MV-4-11 (cell line): ENCODE measurements at places on chromosomes 2 and 18.

DNA sequence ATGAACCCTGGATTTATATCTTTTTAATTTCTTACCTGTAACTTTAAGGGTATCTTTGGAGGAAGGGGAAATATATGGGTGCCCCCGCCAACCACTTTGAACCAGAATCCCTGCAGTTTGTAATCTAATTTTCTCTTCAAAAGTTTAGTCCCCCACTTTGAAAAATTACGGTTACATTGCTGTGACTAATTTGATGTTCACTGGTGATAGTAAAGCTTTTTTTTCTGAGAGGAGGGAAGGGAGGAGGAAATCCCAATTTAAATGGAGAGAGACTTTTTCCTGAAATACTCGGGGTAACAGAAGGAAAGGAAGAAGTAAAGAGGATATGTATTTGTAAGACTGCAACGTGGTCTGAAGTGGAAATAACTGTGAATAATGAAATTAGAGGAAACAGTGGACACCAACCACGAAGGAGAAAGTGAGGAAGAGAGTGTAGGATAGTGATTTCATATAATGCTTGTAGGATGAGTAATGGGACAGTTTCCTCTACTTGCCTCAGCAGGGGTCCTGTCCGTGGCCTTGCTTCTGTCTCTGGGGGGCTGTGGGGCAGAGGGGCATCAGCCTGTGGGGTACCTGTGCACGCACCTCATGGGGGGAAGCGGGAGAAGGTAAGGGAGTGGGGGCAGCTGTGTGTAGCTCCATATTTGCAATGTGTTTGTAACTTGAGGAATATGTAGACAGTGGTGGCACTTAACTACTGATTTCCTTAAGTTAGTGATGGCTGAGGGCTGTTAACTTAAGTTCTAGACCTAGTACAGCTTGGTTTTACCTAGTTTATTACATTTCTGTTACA, 161.1 kb downstream of the LTBP1 start:
- DNase-seq = no peak

GRCh38 chr2:30104307-30104706, 42.5 kb upstream of the YPEL5 start:
- no peak for DNase-seq

GRCh38 chr2:143505542-143505941, 376.3 kb downstream of the ARHGAP15 start:
- no peak for DNase-seq

DNA sequence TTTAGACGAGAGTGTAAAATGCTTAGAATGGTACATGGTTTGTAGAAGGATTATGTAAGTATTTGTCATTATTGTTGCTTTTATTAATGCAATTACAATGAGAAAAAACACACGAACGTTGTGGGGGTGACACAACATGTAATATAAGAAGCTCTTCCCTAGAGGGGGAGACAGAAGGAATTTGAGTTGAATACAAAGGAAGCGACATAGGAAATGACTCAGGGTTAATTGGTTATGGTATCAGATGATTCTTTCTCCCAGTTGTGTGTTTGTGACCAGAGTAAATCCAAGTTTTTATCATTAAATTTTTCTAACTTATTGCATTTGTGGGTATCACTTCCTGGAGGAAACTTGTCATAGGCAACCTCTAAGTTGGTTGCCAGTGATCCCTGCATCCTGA, 625.6 kb upstream of the CDH2 start:
- DNase-seq = no peak

DNA sequence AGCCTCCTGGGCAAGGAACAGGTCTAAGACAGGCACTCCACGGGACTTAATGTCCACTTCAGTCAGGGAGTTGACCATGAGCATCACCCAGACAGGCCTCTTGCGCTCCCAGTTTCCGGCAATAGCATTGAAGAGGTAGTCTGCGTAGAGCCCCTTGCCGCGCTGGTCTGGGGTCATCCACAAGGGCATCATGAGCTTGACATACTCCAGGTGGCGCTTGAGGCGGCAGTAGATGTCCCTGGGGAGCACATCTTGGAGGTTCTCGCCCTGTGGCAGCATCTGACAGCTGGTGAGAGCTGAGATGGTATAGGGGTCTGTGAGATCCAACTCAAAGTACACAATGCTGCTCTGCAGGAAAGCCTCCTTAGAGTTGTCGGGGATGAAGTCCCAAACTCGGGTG, 10.6 kb downstream of the TRABD2A start:
- no peak for DNase-seq
